ENCODE measurements at places on chromosomes 3 and 15.

GRCh38 chr3:78757731-78758130, 1010.1 kb downstream of the ROBO1 start:
- DNase-seq: peak; percentile 19

GRCh38 chr3:31132132-31132769, 237.8 kb upstream of the GADL1 start:
- DNase-seq: peak; percentile 1

GRCh38 chr15:99731336-99732123, 1.7 kb downstream of the LYSMD4 start:
- DNase-seq: no peak

DNA sequence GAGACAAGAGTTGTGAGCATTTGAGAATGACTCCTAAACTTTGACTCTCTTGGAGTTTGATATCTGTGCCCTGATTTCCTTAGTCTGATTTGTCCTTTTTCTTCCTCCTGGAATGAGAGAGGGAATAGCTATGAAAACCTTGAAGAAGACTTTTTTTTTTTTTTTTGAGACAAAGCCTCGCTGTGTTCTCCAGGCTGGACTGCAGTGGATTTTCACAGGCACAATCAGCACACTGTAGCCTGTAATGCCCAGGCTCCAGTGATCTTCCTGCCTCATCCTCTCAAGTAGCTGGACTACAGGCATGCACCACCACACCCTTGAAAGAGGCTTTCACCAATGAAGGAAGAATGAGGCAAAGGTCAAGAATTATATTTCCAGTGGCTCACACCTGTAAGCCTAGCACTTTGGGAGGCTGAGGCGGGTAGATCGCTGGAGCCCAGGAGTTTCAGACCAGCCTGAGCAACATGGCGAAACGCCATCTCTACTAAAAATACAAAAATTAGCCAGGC, 10.3 kb upstream of the ARGFX start:
- DNase-seq: no peak

DNA sequence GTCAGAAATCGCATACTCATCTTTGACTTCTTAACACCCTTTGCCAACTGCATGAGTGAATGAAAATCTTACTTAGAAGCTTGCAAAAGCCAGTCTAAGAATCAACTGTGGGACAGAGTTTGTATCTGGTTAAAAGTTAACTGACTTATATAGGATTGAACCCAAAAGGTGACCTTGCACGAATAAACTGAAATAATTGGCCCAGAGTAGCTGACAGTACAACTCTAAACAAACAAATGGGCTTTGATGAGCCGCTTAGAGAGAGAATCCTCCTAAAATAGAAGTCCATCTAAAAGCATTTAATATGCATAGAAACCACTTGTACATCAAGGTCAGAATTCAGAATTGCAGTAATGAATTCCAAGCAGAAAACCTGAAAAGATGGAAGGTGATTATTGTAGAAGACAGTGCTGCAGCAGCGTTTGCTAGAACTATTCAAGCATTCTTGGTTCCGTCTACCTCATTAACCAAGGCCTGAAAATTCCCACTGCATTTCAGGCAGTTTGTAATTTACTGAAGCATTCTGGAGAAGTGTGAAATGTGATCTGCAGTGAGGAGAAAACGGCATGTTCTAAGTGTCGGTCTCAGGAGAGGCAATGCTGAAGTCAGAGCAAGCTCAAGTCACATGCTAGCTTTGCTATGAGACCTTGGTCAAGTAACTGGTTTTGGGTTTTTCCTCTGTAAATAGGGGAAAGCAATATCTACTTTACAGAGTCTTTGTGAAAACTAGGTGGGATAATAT, 103.7 kb downstream of the CADPS start:
- no peak for DNase-seq

DNA sequence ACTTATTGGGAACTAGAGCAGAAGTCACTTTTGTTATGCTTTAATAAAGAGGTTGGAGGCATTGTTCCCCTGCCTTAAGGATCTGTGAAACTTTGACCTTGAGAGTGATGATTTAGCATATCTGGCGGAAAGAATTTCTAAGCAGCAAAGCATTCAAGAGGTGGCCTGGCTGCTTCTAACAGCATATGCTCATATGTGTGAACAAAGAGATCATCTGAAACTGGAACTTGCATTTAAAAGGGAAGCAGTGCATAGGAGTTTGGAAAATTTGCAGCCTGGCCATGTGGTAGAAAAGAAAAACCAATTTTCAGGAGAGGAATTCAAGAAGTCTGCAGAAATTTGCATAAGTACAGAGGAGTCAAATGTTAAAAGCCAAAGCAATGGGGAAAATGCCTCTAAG, 56.4 kb upstream of the GOLIM4 start:
- DNase-seq: no peak

- DNase-seq: no peak
Observed at GRCh38 chr3:188432802-188433520, 279.0 kb downstream of the LPP start.

All from NCI-H1105 treated with DMSO at 0.1 percent for 48 hours (cell line).